Right atrium auricular region (tissue), 2 donors: ENCODE measurements at places on chromosomes 16 and 17. TPM values are rescaled to one million over a fixed set of nuclear protein-coding genes. Genes with fewer than 3 reads are reported as not detected.

The EIF5A gene
- total RNA-seq: 164 TPM

The KRT12 gene
- not detected for total RNA-seq

The AIPL1 gene
- total RNA-seq: not detected

The MYL11 gene
- total RNA-seq: not detected
